ENCODE measurements at places on chromosomes 6 and 20. TPM values are rescaled to one million over a fixed set of nuclear protein-coding genes. Genes with fewer than 3 reads are reported as not detected.

SNRPB2 gene
- total RNA-seq, result 20.3 TPM

MYLK4 gene
- 0.79 TPM for total RNA-seq

C6orf15 gene
- total RNA-seq, result not detected

POM121L2 gene
- not detected for total RNA-seq

RBM24 gene
- total RNA-seq, result not detected

ABHD16B gene
- total RNA-seq, result not detected
